ENCODE measurements at places on chromosomes 16 and 17.

GRCh38 chr16:7546948-7547347, 214.3 kb downstream of the RBFOX1 start:
- DNase-seq = no peak

DNA sequence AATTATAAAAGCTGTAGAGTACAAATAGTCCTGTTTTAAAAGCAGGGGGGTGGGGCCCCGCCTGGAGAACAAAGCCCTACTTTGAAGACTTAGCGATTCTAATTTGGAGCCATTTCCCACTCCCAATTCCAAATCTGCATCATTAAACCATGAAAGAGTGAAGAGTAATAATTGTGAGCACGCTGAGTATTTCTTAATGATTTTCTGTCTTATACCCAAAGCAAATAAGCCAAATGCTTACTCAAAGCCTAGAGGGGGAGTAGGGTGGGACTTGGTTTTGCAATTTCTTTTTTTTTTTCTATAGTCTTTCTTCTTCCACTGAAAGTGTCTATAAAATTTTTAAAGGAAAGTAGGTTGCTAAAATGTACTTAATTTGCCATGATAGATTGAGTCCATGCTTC, 470.1 kb downstream of the TOX3 start:
- no peak for DNase-seq

DNA sequence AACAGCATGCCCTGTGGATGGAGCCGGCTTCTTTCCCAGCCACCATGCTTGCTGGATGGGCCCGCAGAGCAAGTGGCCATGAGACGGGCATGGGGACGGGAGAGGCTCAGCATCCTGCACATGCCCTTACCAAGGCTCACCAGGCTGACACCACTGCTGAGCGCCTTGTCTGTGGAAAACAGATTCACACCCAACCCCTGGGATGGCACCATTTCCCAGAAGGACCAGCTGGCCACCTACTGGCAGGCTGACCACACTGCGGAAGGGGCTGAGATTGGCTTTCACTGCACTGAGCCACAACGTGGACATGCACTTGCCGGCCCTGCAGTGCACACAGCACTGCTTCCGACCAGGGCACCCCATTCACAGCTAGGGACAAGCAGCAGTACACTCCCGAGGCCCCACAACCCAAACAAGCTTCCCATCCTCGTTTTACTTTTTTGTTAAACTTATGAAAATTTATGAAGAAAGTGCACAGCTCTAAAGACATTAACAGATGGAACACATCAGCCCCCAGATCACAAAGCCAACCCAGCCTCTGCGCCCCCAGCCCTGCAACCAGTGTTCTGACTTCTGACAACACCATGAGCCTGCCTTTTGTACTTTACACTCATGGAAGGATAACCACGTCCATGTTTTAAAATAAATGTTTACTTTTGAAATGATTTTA, 13.9 kb upstream of the KRTAP17-1 start:
- DNase-seq = no peak

- no peak for DNase-seq
Measured at GRCh38 chr17:63573634-63574033, 23.4 kb downstream of the DCAF7 start.

DNA sequence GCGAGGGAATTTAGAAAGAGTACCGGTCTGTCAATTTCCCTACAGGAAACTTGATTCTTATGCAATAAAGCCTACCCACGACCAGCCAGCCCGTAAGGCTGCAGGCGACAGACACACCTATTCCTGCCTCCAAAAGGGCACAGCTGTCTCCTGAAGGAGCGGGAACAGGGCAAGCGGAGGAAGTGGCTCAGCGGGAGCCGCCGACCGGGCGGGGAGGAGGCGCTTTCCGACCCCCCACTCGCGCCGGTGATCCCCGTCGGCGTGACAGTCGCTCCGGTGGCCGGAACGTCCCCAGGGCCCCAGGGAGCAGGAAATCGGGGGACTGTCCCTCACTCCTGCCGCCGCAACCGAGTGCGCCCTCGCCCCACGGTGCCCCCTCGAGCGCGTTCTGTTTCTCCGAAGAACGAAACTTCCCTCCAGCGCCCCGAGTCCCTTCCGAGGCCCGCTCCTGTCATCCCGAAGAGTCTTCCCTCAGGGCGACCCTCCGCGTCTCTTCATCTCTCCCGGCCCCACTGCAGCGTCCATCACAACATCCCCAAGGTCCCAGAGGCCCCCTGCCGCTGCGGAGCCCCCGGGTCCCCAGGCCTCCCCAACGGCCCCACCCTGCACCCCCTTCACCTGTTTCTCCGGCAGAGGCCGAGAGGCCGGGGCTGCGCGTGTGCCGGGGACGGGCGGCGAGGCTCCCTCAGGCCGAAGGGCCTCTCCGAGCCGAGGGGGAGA, 421 bp downstream of the STAT3 start:
- peak; percentile 21 for DNase-seq

DNA sequence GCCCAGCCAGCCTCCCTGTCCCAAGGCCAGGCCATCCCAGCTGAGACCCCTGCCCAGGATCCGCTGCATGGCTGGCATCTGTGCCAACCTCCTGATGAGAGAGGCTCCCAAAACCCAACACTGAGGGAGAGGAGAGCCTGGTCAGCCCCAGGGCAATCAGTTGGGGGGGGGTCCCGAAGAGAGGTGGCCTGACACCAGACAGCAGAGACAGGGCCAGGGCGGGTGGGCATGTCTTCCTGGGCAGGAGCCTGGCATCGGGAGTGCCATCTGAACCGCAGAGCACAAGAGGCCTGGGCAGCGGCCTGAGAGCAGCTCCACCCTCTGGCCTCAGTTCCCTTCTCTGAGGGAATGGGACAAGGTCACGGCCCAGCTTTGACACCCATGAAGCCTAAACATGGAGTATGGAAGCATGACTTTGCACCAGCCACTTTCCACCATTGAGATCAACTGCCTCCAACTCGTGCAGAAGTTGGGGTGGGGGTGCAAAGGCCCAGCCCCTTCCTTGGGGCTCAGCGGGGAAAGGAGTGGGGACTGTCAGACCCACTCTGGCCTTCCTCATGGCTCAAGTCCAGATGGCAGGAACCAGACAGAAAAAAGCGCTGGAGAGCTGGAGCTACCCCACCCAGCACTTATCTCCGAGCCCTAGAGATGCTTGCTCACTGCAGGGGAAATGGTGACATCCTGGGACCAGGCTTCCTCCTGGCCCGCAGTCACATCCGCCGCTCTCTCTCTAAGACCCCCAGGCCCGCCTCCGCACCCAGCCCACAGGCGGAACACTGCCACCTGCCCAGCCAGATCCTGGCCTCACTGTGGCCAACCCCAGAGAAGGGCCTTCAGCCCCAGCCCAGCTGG, 9.7 kb downstream of the RHBDF2 start:
- DNase-seq = no peak

DNA sequence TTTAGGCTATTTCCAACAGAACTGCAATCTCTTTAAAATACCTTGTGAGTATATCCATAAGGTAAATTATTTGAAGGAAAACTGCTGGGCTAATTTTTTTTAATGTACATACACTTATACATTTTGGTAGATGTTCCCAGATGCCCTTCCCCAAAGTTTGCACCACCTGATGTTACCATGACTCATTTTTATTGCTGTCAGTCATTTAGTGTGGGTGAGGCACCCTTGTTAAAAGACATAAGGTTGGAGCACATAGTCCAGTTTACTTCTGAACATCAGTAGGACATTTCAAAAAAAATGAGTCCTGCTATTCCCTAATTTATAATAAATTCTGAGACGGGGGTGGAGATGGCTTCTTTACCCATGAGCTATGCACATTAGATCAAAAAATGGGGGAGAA, 138.6 kb downstream of the RBFOX1 start:
- DNase-seq = no peak

- DNase-seq = no peak
Measured at GRCh38 chr17:30493780-30494179, 16.6 kb downstream of the GOSR1 start.

GRCh38 chr16:86044881-86045590, 146.1 kb downstream of the IRF8 start:
- DNase-seq = peak; percentile 33

- DNase-seq = no peak
Measured at GRCh38 chr16:73209190-73209589, 161.3 kb upstream of the ZFHX3 start.

GRCh38 chr17:10216213-10216938, 18.0 kb upstream of the GAS7 start:
- DNase-seq = no peak

- no peak for DNase-seq
Measured at GRCh38 chr17:42918902-42919521, 18.4 kb downstream of the G6PC1 start.

DNA sequence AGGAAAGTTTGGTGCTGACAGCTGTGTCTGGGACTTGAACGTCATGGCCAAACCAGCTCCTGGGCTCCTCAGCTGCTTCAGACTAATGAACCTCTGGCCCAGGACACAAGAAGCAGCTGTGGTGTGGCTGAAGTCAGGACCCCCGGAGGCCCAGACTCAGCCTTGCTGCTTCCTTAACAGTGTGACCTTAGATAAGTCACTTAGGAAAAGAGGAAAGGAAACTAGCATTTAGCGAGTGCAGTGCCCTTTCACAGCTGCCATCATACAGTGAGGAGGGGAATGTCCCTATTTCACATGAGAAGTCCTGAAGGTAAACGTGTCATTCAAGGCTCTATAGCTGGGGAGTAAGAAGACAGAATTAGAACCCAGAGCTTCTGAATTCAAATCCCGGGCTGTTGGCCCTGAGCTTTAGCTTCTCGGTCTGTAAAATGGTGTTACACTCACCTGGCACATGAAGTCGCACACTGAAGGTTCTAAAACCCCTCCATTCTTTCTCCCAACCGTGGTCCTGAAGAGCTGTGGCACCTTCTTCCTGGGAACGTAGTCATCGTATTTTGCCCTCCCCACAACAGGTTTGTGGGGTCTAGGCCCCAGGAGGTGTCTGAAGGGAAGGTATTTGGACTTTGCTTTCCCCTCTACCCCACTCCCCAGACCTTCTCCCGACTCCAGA, 910 bp upstream of the RAMP2 start:
- no peak for DNase-seq

DNA sequence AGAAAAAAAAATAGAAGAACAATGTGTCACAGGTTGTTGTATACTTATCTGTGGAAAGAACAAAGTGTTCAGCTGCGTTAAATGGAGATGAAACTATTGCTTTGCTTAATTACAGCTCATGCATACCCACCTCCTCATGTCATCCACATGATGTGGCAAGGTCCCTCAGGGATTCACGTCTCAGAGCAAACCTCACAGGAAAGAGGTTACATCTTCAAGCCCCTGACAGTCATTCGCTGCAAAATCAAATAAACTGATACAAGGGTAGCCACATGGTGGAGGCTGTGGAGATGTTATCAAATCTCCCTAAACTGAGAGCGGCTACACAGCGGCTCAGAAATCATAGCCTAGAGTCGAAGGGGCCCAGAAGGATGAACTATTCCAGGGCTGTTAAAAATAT, 21.1 kb downstream of the GINS3 start:
- DNase-seq = no peak

- DNase-seq = no peak
Measured at GRCh38 chr17:61542027-61542426, 49.0 kb downstream of the NACA2 start.

- no peak for DNase-seq
Measured at GRCh38 chr16:11276896-11277593, 765 bp upstream of the PRM2 start.

- DNase-seq = no peak
Measured at GRCh38 chr17:76240461-76241203, at the start of gene RNF157. RNF157 (minus strand) TSS chr17:76240493; CDS start chr17:76240240, 253 bp downstream.

GRCh38 chr17:1498233-1498632, 5.7 kb upstream of the MYO1C start:
- no peak for DNase-seq

- DNase-seq = no peak
Measured at GRCh38 chr17:61660746-61661485, 69.9 kb upstream of the NACA2 start.

DNA sequence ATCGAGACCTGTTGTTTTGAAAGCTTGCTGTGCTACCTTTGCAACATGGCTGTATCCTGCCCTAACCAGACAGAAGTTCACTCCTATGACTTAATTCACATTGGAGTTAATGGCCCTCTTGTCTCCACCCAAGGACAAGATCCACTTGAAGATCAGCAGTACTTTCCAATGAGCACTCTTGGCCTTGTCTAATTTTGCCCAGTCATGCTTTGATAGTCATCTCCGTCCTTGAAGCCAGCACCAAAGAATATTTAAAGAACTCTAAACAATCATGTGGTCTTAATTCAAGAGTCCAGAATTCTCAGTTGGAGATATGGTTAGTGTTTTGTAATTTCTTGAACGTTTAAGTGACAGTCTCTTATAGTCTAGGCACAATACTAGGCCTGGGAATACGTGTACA, 775.6 kb upstream of the EEF2KMT start:
- no peak for DNase-seq

DNA sequence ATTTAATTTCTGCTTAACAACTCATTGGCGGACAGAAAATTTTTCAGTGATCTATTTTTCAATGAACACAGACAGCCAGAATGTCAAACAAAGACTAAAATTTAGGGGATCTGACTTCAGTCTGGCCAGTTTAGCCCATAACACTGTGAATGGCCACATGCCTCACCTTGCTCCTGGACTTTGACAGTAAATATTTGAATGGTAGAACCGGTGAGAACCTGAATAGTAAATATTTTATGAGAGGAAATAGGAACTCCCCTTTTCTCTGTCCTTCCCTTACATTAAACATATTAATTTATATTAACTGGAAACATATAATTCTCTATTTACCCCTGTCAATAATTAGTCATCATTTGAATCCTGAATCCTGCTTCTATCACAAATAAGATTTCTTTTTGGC, 942.1 kb downstream of the KCNJ2 start:
- DNase-seq = no peak

GRCh38 chr17:312476-313148, 40.0 kb downstream of the RPH3AL start:
- no peak for DNase-seq

DNA sequence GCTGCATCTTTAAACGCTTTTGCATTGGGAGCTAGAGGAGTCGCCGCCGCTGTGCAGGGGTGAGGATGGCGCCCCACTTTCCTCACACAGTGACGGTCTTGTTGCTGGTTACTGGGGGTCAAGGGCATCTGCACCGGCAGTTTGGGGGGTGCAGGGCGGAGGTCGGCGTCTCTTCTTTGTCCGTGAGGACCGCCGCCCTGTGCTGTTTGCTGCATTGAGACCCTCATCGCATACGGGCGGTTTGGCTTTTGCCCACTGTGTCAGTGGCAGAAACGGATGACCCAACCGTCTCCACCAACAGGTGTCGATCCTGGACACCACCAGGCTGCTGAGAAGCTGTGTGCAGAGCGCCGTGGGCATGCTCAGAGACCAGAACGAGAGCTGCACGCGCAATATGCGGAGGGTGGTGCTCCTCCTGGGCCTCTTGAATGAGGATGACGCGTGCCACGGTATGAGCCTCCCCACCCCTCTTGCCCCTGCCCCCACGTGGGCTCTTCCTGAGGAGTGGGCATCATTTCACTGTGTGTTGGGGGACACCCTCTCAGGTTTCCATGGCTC, 61.2 kb upstream of the ENDOV start:
- DNase-seq = no peak

- DNase-seq = no peak
Measured at GRCh38 chr17:64107500-64108236, 22.3 kb downstream of the ERN1 start.

GRCh38 chr17:34276826-34277225, 6.8 kb downstream of the CCL7 start:
- no peak for DNase-seq

All from stimulated activated CD8-positive, alpha-beta memory T cell treated with anti-CD3 and anti-CD28 coated beads, Interleukin-2, amount 100 ng/mL, for 1 hour (primary cell).